ENCODE measurements at places on chromosomes 6 and 20.

- no peak for DNase-seq
These were observed 198.1 kb upstream of the EXOC2 start for GRCh38 chr6:890995-891394.

DNA sequence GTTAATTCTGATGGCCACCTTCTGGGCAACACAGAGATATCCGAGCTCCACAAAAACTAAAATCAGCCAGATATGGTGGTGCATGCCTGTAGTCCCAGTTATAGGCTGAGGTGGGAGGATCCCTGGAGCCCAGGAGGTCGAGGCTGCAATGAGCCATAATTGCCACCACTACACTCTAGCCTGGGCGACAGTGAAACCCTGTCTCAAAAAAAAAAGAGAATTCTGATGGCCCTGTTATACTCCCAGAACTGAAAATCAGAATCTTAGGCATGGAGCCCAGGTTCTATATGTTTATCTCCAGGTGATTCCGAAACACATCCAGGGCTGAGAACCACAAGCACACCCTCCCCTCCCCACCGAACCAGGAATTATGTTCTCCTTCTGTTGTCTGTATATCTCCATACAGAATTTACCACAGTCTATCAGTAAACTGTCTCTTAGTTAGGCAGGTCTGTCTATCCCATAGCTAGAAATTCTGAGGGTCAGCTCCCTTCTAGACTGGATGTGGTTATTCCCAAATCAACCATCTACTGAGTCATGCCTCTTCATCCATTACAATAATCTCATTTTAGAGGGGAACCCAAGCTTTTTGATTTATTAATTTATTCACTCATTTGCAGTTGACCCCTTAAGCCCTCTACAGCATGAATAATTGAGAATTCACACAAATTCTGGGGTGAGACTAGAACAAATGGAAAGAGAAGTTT is 24.8 kb upstream of the CCND3 start:
- DNase-seq: no peak

DNA sequence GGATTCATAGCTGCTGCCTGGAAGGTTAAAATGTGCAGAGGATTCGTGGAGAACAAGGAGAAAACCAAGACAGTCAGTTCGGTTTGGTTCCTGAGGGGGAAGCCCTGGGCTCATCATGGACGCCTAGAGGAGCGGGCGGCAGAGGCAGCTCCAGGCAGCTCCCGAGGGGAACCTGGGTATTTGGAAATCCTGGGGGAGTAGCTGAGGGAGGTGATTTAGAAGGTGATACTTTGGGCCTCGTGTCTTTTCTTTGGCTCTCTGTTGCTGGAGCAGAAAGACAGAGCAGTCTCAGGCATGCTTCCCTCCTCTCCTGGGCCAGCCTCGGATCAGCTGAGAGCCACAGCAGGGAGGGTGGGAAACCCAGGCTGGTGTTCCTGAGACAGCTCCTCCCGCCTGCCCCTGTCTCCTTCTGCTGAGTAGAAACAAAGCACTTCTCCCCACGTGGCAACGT is 139.5 kb downstream of the DLL1 start:
- DNase-seq: no peak

- no peak for DNase-seq
These were observed 31.4 kb downstream of the RALGAPA2 start for GRCh38 chr20:20680991-20681508.

- no peak for DNase-seq
These were observed 150.6 kb upstream of the SPACA1 start for GRCh38 chr6:87897013-87897412.

DNA sequence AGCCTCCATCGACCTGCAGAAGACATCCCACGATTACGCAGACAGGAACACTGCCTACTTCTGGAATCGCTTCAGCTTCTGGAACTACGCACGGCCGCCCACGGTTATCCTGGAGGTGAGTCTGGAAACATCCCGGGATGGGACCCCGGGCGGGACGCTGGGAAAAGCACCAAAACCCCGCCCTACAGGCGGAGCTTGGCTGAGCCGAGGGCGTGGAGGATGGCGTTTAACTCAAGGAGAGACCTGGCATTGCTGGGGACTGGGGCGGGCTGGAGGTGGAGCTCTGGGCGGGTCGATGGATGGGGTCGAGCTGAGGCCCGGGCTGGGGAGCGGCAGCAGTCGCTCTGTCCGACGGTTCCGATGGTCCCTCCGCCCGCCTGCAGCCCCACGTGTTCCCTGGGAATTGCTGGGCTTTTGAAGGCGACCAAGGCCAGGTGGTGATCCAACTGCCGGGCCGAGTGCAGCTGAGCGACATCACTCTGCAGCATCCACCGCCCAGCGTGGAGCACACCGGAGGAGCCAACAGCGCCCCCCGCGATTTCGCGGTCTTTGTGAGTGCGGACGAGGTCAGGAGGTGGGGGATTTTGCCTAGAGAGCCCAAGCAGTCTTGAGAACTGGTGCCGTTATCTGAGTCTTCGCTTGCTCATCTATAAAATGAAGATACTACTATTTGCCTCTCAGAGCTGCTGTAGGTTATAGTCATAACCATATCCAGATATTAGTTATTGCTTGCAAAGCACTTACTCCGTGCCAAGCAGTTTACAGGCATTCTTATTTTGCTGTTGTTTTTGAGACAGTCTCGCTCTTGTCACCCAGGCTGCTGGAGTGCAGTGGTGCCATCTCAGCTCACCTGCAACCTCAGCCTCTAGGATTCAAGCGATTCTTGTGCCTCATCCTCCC is 3.8 kb downstream of the SPAG4 start:
- DNase-seq: peak; percentile 65

- no peak for DNase-seq
These were observed 143.9 kb upstream of the ZNF217 start for GRCh38 chr20:53737396-53738038.

DNA sequence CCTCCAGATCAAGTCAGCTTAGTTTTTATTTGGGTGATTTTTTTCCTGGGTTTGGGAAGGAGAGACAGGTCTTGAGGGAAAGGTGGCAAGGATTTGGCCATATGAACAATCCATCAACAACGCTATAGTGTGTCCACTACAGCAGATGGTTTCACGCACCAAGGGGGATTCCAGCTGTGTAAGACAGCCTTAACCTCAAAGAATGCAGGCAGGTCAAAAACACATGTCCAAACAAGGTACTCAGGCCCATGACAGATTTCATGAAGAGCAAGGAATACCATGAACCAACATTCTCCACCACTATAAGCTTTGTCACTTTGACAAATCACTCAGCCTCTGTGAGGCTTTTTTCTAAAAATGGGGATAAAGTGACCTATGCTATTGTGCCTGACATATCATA is 2.0 kb downstream of the AIF1 start:
- no peak for DNase-seq

- DNase-seq: no peak
These were observed 136.3 kb downstream of the KIF13A start for GRCh38 chr6:17851001-17851719.

Data from activated CD4-positive, CD25-positive, alpha-beta regulatory T cell treated with anti-CD3 and anti-CD28 coated beads, Interleukin-2, amount 50 U/mL, for 16 hours (primary cell).